ENCODE measurements at places on chromosomes 6 and 20. TPM values are rescaled to one million over a fixed set of nuclear protein-coding genes. Genes with fewer than 3 reads are reported as not detected.

The CD40 gene
- total RNA-seq: 4.9 TPM

The STK38 gene
- total RNA-seq: 19.3 TPM

The BPIFB1 gene
- not detected for total RNA-seq

The OR2B6 gene
- not detected for total RNA-seq

The TNFRSF6B gene
- total RNA-seq: 1.4 TPM

The SLC17A3 gene
- total RNA-seq: 0.87 TPM

The CLDN20 gene
- not detected for total RNA-seq

The COL9A1 gene
- not detected for total RNA-seq

The KCNQ5 gene
- total RNA-seq: 1.2 TPM

The POPDC3 gene
- total RNA-seq: 24.1 TPM

The SYTL3 gene
- total RNA-seq: 1.8 TPM

The NOX3 gene
- total RNA-seq: not detected

The GSTA2 gene
- total RNA-seq: not detected

The ASIP gene
- not detected for total RNA-seq

The SIM1 gene
- not detected for total RNA-seq

The OPRL1 gene
- total RNA-seq: 0.98 TPM

The GPX5 gene
- total RNA-seq: not detected

The TFAP2A gene
- total RNA-seq: 15.9 TPM

The PTCHD4 gene
- not detected for total RNA-seq

The KCTD20 gene
- total RNA-seq: 22.1 TPM

The GLP1R gene
- not detected for total RNA-seq

The FAM217B gene
- 5.4 TPM for total RNA-seq

The SNX14 gene
- 31.9 TPM for total RNA-seq
